ENCODE measurements at places on chromosomes 1 and 21. TPM values are rescaled to one million over a fixed set of nuclear protein-coding genes. Genes with fewer than 3 reads are reported as not detected.

The TACSTD2 gene
- total RNA-seq, result 0.11 TPM

The CEP350 gene
- 38.2 TPM for total RNA-seq

The ERVH48-1 gene
- total RNA-seq, result 0.91 TPM

The C1QA gene
- total RNA-seq, result not detected

The OR10T2 gene
- not detected for total RNA-seq

The FAM110D gene
- total RNA-seq, result not detected

The RYR2 gene
- total RNA-seq, result 0.05 TPM
